T-cell (primary cell): ENCODE measurements at places on chromosomes 16 and 17. TPM values are rescaled to one million over a fixed set of nuclear protein-coding genes. Genes with fewer than 3 reads are reported as not detected.

Gene CD300H
- not detected for total RNA-seq

Gene USP43
- 0.18 TPM for total RNA-seq

Gene C1QL1
- not detected for total RNA-seq

Gene CDH8
- 1.0 TPM for total RNA-seq

DNA sequence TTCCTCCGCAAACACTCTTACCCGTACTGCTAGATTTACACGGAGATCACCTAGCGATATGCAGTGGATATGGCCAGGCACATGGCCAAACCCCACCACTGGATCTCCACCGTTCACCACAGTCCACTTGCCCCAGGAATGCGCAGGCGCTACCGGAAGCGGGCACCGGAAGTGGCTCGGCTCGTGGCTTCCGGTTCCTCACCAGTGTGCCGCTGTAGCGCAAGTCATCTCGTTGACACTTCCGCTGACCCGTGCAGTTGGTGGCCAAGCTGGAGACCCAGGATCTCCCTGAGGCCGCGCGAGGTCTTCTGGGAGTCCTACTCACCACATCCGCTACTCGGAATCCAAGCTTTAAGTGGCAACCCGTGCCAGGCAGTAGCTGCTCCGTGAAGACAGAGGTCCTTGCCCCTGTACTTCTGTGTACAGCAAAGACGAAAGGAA, 11.5 kb downstream of the ZNF597 start:
- peak; percentile 47 for DNase-seq

- no peak for DNase-seq
Measured at GRCh38 chr17:75008373-75008772, 4.1 kb upstream of the MRPL58 start.

GRCh38 chr17:31296142-31296541, 897 bp downstream of the OMG start:
- no peak for DNase-seq

DNA sequence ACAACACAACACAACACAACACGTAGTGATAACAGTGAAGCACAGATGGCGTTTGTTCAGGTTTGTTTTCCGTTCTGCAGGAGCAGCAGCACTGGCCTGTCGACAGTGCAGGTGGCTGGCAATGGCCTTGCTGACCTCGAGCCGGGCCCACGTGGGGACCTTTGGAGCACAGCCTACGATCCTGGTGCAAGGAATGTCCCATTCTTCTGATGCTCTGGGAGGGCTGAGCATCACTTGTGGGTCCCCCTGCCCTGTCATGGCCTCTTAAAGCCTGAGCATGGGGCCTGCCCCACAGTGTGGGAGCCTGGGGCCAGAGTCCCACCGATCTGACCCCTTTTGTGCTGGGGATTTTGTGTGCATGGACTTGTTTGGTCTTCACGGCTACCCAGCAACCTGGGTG, 6.8 kb downstream of the MAP2K3 start:
- DNase-seq: no peak

GRCh38 chr17:74096456-74096855, 107.0 kb upstream of the RPL38 start:
- DNase-seq: no peak

GRCh38 chr16:86462334-86463084, 47.8 kb upstream of the FOXF1 start:
- no peak for DNase-seq

- DNase-seq: no peak
Measured at GRCh38 chr17:37702598-37702997, 42.3 kb downstream of the HNF1B start.

DNA sequence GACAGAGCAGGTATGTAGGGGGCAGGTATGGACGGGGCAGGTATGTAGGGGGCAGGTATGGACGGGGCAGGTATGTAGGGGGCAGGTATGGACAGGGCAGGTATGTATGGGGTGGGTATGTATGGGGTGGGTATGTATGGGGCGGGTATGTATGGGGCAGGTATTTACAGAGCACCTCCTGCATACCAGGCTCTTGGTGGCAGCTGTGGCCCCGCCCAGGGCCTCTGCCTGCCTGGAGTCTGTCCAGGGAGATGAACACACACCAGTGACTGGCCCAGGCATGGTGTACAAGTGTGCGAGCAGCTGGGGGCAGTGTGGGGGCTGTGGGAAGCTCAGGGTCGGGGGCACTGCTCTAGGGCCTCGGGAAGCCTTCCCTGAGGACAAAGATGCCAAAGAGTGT, 4.4 kb downstream of the RPL3L start:
- no peak for DNase-seq

- DNase-seq: no peak
Measured at GRCh38 chr16:6728381-6728780, 604.3 kb upstream of the RBFOX1 start.

GRCh38 chr16:9270424-9270823, 179.0 kb downstream of the HAPSTR1 start:
- no peak for DNase-seq

GRCh38 chr17:82973456-82974135, 105.8 kb upstream of the METRNL start:
- DNase-seq: no peak

- DNase-seq: peak; percentile 76
Measured at GRCh38 chr17:45235416-45236281, 14.0 kb downstream of the FMNL1 start.

DNA sequence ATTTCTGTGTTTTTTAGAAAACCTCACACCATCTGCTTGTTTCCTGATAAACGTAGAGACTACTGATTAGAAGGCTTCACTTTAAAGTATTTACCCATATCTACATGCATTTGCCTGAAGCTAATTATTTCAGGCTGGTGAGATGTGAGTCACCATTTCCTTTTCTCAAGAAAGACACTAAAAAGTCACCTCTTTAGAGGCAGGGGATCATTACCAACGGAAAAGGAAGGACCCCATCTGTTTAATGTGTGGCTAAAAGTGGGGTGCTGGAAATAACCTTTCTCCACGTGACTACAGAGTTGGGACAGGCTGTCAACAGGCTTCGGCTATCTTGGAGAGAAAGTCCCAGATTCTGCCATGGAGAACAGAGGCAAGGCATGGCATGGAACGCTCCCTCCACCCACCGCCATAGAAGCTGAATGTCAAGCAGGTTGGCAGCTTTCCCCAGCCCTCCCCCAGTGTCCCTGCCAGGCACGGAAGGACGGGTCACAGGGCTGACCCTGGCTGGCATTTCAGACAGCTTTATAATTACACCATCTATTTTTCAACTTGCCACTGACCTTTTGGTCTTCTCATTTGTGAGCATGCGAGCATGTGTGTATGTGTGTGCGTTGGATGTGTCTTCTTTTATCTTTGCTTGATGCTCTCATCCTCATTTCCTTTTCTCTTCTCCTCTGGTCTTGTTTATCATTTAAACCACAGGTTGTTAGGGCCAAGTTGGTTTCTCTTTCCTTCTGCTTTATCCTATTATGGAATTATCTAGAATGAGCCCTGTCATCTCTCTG, 157.0 kb downstream of the CPPED1 start:
- no peak for DNase-seq

DNA sequence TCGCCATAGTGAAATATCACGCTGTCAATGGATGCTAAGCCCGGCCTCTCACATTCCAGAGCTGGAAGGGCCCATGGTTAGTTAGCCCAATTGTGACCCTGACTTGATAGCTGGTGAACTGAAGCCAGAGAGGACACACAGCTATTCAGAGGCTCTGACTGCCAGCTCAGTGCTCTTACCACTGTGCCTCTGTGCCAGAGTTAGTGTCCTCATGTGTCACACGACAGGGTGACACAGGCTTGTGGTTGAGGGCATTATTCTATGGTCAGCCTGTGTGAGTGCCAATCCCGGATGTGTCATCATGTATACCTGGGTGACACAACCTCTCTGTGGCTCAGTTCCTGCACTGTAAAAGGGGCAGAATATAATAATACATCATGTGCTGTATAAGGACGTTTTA, 2.5 kb upstream of the MT1X start:
- DNase-seq: no peak

DNA sequence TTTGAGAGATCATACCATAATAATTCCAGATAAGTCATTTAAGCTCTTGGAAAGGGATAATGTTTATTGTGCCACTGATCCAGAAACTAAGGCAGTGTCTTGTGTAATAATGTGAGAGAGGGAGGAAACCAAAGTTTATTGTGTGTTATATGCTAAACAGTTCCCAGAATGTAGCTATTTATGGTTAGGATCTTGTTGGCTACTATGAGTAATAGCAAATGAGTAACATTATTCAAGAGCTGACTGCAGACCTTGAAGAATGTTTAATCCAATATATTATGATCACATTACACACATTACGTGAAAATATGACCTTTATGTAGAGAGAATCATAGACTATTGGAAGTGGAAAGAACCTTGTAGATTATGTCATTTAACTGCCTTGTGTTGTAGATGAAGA, 139.5 kb downstream of the BCAS3 start:
- DNase-seq: no peak

DNA sequence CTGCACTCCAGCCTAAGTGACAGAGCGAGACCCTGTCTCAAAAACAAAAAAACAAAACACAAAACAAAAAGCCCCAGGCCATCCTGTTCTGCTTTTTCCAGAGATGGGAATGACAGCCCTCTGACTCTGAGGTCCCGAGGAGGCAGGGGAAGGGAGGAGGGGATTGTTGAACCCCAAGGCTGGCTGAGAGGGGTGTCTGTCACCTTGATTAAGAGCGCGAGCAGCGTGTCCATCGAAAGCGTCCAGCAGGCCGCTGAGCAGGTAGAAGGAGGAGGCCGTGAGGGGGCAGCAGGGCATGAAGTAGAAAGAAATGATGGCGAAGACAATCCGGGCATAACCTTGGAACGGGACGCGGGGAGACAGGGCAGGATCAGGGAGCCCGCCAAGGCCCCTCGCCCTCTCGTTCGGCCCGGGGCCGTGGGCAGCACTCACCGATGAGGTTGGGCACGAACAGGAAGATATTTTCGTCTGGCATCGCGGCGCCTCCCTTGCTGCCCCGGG, 593 bp downstream of the CDIPT start:
- no peak for DNase-seq

DNA sequence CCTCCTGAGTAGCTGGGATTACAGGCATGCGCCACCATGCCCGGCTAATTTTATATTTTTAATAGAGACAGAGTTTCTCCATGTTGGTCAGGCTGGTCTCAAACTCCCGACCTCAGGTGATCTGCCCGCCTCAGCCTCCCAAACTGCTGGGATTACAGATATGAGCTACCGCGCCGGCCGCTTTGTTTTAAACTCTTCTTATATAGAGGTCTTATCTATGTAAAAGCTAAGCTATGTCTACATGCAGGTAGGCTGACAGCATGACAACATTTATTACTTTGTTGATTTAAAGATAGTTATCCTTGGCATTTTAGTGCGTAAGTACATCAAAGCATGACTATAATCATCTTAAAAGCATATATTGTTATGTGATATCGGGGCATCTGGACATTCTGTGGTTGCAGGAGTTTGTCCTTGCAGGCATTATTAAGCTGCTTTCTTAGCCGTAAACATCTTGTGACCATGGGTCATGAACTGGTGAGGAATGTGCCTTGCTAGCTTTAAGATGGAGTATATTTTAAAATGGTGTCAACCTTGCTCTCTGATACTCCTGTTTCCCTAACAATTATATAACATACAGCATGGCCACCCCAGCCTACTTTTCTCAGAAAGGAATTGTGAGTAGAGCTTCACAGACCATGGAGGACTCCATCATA, 45.8 kb upstream of the TAOK1 start:
- DNase-seq: no peak

DNA sequence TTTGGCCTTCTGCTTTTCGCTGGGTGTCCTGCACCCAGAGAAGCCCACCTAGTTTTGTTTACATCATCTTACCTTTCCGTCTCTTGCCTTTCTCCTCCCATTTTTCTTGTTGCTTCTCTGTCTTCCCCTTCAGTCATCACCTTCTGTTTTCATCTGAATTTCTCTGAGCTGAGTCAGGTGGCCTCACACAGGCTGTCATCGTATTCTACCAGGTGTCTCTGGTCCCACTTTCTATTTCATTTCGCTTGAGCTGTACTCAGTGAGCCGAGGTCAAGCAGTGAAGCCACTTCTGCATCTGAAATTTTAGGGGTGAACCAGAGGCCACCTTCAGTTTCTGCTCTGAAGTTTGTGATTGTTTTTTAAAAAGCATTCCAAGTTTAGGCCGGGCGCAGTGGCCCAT, 9.7 kb downstream of the CRAMP1 start:
- DNase-seq: no peak

DNA sequence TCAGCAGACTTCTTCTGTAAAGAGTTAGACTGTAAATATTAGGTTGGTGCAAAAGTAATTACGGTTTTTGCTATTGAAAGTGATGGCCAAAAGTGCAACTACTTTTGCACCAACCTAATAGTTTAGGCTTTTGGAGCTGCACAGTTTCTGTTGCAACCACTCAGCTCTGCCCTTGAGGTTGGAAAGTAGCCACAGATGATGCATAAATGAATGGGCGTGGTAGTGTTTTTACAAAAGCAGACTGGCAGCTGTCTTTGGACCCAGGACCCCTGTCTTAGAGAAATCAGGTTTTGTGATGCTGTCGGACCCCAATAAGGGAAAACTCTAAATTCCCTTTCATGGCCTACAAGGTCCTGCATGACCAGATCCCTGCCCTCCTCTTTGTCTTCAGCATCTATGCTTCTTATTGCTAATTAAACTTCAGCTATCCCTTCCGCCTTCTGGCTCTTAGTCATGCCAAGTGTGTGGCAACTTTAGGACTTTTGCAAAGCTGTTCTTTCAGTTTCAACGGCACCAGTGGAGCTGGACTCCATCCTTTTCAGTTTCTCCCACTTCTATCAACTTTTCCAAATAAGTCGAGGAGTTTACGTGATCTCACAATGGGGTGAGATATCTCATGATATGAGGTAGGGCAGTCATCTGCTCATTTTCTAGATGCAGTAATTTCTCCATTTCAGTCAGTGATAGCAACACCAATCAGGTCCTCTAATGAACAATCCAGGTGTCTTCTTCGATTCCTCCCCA, 232.3 kb downstream of the XYLT1 start:
- no peak for DNase-seq

DNA sequence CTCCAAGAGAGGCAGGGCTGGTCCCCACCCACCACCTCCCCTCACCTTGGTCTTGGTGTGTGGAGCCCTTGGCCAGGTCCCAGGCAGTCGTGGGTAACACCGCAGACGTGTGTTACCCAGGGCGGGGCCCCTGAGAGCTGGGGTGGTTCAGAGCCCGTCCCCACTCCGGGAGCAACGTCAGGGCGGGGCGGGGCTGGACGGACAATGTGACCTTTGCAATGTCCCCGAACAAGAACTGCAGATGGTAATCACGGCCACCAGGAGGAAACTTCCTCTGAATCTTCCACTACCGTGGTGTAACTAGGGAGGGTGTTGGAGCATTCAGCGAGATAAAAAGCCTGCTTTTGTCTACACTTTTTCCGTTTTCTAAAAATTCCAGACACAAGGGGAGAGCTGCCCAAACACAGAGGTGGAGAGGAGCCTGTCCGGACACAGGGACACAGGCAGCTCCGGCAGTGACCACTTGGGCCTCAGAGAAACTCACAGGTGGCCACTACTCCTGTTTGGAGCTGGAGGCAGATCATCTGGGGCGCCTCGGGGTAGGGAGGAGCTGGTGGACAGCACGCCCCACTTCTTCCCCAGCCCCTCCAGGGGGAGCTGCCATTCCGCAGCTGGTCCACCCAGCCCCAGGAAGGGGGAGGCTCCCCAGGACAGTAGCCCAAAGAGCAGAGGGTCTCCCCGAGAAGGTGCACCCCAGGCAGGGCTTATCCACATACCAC, 14.2 kb upstream of the SLC38A10 start:
- peak; percentile 32 for DNase-seq
